Nephron progenitor cell (in vitro differentiated cells): ENCODE measurements at places on chromosomes 7 and 10.

GRCh38 chr7:33193308-33193864 is 64.0 kb downstream of the BBS9 start:
- H3K4me3 ChIP-seq = no peak overlapping the region
- peaks cover 23% of the 10 kb centered on the region for H3K4me1 ChIP-seq
- H3K27ac ChIP-seq = peak overlapping the region; percentile 25
- peaks cover 43% of the 10 kb centered on the region for H3K36me3 ChIP-seq
- peaks cover 4% of the 10 kb centered on the region for H3K27me3 ChIP-seq

GRCh38 chr7:35624299-35625186 is 70.4 kb downstream of the HERPUD2 start:
- peaks cover 5% of the 10 kb centered on the region for H3K4me1 ChIP-seq
- H3K36me3 ChIP-seq = peaks cover 4% of the 10 kb centered on the region
- peak; percentile 59 for DNase-seq
- no peaks in the 10 kb centered on the region for H3K27me3 ChIP-seq
- H3K27ac ChIP-seq = no peak overlapping the region

GRCh38 chr7:83957333-83957732 is 237.3 kb downstream of the SEMA3A start:
- no peaks in the 10 kb centered on the region for H3K4me1 ChIP-seq
- no peak overlapping the region for H3K27ac ChIP-seq

DNA sequence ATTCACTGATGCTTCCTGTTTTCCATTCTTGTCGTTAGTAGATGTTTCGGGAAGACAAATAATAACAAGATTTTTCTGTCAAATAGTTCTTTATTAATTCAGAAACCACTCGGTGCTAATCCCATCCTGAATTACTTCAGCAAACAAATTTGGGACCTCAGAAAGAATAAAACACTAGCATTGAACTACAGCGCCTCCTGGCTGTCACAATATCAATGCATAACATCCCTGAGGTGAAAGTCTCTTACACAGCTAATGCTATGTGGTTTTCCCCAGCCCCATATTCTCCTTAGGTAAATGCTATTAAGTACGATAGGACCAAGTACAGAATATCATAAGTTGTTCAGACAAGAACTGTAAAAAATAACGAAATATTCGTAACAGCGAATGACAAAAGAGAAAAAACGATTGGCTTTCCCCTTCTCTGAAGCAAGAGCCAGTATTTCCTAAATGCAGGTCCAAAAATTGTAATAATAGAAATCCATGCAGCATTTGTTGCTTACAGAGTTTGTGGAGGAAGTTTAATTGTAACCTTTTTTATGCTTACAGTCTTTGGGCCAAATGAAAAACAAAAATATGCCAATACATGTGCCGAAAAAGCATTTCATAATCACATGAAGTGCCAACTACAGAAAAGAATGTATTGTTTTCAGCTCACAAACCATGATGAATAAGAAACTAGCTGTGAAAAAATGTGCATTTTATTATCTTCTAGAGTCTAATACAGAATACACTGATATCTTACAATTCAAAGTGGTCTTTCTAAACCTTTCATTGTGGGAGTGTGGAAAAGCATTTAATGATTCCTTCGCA is 47.3 kb downstream of the MYPN start:
- peaks cover 26% of the 10 kb centered on the region for H3K4me1 ChIP-seq
- H3K27ac ChIP-seq = no peak overlapping the region
- no peaks in the 10 kb centered on the region for H3K36me3 ChIP-seq
- H3K27me3 ChIP-seq = no peaks in the 10 kb centered on the region
- peak; percentile 45 for DNase-seq

- DNase-seq = no peak
- H3K36me3 ChIP-seq = no peaks in the 10 kb centered on the region
- H3K27me3 ChIP-seq = peaks cover 7% of the 10 kb centered on the region
- H3K4me1 ChIP-seq = no peaks in the 10 kb centered on the region
These were observed 31.6 kb upstream of the CCDC71L start for GRCh38 chr7:106692450-106693051.

GRCh38 chr7:78769481-78770101 is 683.9 kb downstream of the MAGI2 start:
- no peaks in the 10 kb centered on the region for H3K36me3 ChIP-seq
- H3K4me1 ChIP-seq = peaks cover 10% of the 10 kb centered on the region
- no peak overlapping the region for H3K4me3 ChIP-seq
- no peak for DNase-seq
- H3K27me3 ChIP-seq = peaks cover 5% of the 10 kb centered on the region

DNA sequence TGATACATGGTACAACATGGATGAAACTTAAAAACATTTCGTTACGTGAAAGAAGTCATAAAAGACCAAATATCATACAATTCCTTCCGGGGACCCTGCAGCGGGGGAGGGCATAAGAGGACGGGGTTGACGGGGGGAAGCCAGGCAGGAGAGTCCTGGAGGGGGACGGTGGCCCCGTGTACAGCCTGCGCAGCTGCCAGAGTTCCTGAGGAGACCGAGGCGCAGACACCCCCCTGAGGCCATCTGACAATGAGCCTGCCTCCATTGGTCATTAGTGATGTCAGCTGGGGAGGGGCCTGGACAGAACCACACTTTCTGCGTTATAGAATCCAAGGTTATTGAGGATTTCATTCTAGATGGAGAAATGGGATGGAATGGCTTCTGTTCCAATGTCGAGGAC is 47.2 kb downstream of the PRKAG2 start:
- H3K36me3 ChIP-seq = no peaks in the 10 kb centered on the region
- H3K27me3 ChIP-seq = peaks cover 58% of the 10 kb centered on the region
- peaks cover 17% of the 10 kb centered on the region for H3K4me1 ChIP-seq
- H3K4me3 ChIP-seq = no peak overlapping the region
- H3K27ac ChIP-seq = no peak overlapping the region

GRCh38 chr10:71621231-71622153 is 98.1 kb downstream of the C10orf105 start:
- H3K4me3 ChIP-seq = no peak overlapping the region
- H3K36me3 ChIP-seq = no peaks in the 10 kb centered on the region
- no peak for DNase-seq
- H3K27me3 ChIP-seq = peaks cover 19% of the 10 kb centered on the region

GRCh38 chr7:45031829-45032228 is 31.8 kb downstream of the CCM2 start:
- peaks cover 29% of the 10 kb centered on the region for H3K4me1 ChIP-seq
- H3K27ac ChIP-seq = no peak overlapping the region
- no peak overlapping the region for H3K4me3 ChIP-seq

GRCh38 chr7:67619175-67619574 is 622.5 kb downstream of the TYW1 start:
- peak; percentile 40 for DNase-seq
- no peaks in the 10 kb centered on the region for H3K36me3 ChIP-seq
- no peak overlapping the region for H3K27ac ChIP-seq
- peaks cover 31% of the 10 kb centered on the region for H3K4me1 ChIP-seq
